ENCODE measurements at places on chromosomes 1 and 21. TPM values are rescaled to one million over a fixed set of nuclear protein-coding genes. Genes with fewer than 3 reads are reported as not detected.

Gene AVPR1B
- not detected for total RNA-seq

Gene HHAT
- 15.1 TPM for total RNA-seq

Gene AGO4
- total RNA-seq = 13.8 TPM

Gene CACHD1
- 11.9 TPM for total RNA-seq

Data from fibroblast of villous mesenchyme (primary cell).